Stomach (tissue), 19 donors: ENCODE measurements at places on chromosomes 3 and 15.

DNA sequence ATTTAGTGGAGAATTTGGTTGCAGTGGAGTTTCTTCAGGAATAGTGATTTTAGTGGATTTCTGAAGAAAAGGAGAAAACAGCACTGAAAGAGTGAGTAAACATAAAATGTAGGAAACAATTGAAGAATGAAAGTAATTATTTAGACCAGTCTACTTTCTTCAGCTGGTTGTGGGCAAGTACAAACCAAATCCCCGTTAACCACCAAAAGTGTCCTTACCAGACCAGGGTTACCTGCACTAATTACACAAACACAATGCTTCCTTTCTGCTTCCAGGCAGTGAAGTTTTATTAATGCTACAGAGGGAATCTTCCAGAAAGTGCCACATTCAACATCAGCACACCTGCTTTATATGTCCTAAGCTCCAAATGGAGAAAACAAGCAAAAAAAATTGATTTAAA is 248.0 kb upstream of the TBC1D5 start:
- DNase-seq: no peak

DNA sequence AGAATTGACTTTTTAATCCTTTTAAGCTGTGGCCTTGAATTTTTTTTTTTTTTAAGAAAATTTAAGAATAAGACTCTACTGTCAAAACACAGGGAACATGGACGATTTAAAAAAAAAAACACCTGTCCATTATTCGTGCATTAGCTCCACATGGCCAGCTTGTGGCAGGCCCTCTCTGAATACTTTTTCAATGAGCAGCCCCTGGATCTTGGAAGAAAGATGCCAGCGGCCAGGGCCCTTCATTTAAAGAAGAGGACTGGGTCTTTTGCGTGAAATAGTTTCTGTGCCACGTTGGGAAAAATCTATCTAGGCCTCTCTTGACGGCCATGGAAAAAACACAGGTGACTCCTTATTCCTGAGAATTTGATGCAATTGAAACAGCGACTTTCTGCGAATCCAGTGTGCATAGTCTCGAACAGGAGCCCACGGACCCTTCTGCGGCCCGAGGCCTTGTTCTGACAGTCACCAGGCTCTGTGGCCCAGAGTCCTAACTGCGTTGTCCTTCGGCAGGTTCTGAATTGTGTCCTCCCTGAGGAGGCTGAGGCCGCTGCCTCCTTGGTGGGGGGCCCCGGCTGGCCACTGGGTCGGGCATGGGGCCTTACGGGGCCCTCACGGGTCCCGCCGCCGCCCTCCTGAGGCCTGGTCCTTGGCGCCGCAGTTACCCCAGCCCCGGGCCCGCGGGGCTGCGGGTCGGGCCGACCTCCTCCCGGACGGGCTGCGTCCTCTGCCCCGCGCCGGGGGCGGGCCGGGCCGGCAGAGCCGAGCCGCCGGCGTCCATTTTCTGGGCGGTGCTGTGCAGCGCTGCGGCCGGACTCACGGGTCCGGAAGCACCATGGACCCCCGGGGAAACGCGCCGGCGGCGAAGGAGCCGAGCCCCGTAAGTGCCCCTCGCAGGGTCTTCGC is 33.5 kb downstream of the ZBTB38 start:
- peak; percentile 53 for DNase-seq

- no peak for DNase-seq
Observed at GRCh38 chr3:72633121-72633520, 215.1 kb downstream of the SHQ1 start.

DNA sequence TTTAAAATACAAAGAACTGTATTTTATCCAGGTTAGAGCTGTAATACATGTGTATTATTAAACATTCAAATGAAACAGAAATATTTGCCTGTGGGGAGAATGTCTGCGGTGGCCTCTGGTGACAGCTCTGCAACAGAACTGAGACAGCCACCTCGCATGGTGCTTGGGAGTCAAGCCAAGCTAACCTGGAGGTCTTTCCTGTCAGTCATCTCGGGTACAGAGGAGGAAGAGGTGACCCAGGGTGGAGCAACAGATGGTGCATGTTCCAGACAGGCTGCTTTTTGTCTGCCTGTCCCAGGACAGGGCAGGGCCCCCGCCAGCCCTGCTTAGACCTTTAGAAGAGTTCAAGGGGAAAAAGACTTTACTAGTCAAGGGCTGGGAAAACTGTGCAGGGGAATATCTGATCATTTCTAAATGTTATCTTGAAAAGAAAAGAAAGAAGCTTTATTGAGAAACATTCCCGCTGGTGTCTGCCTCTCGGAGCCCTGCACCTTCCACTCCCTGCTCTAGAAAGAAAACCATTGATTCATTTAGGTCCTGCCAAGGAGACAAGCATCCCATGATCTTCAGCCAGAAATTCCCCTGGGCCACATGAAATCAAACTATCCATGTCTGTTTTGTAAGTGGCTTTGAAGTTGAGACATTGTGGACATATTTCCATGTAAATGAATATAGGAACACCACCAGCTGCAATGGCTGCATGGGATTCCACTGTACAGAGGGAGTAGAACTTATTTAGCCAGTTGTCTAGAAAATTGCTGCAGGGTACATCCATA is 5.5 kb upstream of the NR2E3 start:
- no peak for DNase-seq

GRCh38 chr3:40055361-40055760 is 246.0 kb downstream of the MYRIP start:
- DNase-seq: no peak

- no peak for DNase-seq
Observed at GRCh38 chr15:41950127-41950483, 22.3 kb downstream of the EHD4 start.

DNA sequence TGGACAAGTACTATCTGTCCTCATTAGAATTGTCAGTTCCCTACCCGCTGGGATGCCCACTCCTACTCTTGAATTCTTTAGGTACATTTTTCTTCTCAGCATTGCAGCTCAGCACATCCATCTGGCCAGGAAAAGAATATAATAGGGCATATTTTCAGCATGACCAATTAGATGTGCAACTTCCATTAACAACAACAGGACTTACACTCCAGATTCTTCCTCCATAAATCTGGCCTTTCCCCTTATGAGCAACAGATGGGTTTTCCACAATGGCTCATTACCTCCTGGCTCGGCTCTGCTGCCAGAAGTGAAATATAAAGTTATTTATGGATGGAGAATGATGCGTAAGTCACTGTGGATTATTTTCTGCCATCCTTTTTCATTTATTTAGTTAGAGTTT is 443.8 kb upstream of the TGFBR2 start:
- no peak for DNase-seq

GRCh38 chr3:100160521-100160920 is 46.2 kb upstream of the FILIP1L start:
- no peak for DNase-seq

DNA sequence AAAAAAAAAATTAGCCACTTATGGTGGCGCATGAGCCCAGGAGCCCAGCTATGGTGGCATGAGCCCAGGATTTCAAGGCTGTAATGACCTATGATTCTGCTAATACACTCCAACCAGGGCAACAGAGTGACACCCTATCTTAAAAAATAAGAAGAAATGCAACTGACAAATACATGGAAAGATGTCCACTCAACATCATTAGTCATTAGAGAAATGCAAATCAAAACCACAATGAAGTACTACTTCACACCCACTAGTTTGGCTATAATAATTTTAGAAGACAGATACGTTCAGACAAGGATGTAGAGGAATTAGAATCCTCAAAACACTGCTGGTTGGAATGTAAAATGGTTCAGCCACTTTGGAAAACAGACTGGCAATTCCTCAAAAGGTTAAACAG is 10.5 kb downstream of the PRKAR2A start:
- DNase-seq: no peak

DNA sequence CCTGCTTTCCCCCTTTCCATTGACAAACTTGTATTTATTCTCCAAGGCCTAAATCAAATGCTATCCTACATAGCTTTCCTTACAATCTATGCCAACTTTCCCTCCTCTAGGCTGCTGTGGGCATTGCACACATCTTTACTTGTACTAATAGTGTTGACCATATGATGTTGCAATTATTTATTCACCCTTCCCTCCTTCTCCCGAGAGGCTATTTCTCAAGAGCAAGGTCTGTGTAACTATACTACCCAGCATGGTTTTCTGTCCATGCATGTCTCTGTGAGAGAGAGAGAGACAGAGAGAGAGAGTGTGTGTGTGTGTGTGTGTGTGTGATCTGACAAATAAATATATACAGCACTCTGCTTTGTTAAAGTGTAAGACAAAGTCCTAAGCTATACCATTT is 63.8 kb downstream of the GTPBP8 start:
- DNase-seq: no peak

DNA sequence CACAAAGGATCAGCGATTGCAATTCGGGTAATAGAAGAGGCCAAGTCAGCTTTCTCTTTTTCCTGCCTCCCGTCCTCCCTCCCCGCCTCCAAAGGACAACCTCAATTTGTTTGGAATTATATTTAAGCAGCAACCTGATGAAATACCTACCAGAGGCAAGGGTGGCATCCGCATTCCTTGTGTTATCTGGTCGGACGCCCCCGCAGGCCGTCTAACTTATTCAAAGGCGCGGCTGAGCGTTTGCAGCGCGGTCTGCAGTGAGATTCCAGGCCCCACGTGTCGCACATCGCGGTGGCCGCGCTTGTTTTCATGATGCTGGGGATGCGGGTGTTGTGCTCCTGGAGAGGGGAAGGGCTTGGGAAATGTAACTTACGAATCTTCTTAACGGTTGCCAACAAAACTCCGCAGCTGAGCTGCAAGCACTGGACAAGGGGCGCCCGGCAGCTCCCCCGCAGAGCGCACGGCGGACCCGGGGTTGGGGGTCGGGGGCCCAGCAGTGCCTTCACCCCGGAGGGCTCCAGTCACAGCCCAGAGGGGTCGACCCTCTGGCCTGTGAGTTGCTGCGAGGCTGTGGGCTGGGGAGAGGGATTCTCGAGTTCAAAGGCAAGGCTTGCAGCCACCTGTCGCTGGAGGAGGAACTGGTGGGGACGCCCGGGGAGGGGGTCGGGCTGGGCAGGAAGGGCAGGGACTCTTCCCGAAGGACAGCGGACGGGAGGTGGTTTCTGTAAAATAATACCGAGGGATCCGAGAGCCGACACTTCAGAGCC is 20.5 kb upstream of the RGMA start:
- no peak for DNase-seq

DNA sequence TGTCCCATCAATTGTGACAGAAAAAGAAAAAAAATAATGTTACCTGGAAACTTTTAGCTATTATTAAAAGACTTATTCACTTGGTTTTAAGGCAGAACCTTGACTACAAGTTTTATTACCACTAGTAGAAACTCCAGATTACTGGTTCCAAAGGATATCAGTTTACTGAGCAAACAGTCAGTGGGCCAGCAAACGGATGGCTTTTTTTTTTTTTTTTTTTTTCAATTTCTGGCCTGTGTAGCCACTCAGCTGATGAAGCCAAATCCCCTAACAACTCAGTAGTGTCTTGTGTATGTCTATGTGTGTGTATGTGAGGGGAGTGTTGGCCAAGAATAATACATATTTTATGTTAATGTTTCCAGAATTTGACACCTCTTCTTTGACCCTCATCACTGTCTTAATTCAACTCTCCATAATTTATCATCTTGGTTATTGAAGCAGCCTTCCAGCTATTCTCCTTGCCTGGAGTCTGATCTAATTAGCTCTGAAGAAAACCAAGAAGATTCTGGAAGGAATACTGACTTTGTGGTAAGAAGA is 724.9 kb downstream of the NSUN3 start:
- DNase-seq: no peak

DNA sequence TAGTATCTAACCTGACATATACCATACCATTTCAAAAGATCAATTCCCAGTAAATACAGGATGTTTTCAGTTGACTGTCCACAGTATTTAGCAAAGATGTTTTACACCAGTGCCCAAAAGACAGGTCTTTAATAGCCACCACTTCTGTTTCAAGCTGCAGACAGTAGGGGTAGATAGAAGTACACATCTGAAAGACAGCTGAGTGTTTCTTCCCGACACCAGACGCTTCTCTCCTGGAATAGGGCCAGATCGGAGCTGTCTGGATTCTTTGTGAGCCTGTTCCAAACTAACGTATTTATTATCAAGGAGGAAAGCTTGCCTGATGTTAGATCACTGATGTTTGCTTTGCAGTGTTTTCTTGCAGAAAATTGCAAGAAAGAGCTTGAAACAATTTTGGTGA is 136.1 kb upstream of the RBMS3 start:
- peak; percentile 84 for DNase-seq

GRCh38 chr3:71341721-71342120 is 241.8 kb downstream of the FOXP1 start:
- no peak for DNase-seq

DNA sequence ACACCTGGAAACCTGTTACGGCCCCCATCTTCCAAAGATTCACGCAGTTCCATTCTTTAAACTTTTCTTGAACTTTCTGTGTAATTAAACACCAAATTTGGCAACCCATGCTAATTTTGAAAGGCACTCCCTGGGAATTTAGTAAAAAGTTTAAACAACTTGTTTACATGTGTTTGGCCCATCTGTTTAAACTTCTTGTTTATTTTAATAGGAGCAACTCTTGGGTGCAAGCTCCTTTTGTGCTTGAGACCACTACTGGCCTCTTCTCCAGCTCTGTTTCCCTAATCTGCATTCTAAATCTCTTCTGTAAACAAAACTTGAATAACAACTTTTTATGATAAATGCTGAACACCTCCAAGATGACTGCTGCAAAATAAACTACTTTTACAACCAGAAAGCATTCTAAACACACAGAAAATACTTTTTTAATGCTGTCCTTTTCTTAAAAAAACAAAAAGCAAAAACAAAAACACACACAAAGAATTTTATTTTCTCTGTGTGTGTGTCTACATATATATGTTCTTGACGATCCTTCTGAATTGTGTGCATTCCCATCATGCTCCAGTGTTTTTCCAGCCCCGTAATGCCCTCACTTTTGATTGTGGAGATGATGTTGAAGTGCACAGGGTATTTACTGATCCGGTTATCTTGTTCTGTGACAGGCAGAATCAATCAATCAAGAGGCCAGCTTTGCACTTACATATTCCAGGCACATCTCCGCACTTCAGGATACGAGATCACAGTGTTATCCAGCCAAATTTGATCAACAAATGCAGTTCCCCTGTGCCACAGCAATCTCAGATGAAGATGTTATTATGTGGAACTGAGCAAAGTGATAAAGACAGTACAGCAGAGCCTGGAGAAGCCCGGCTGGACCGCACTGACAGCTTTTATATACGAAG is 416.9 kb downstream of the FOXP1 start:
- peak; percentile 33 for DNase-seq

DNA sequence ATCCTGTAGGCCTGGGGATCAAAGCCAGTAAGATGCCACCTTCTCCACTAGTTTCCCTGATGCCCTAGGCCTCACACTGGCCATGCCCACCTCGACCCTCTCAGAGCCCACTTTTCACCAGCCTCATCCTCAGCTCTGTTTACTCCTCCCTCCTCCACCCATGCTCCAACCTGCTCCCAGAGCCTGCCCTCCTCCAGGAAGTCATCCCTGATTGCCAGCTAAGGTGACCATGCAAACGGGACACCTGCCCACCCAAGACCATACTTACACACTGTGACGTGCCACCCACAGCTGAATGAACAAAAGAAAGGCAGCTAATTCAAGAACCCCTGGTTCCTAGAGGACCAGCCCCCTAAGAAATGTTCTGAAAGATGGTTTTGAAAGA is 9.1 kb downstream of the PLCD1 start:
- no peak for DNase-seq

DNA sequence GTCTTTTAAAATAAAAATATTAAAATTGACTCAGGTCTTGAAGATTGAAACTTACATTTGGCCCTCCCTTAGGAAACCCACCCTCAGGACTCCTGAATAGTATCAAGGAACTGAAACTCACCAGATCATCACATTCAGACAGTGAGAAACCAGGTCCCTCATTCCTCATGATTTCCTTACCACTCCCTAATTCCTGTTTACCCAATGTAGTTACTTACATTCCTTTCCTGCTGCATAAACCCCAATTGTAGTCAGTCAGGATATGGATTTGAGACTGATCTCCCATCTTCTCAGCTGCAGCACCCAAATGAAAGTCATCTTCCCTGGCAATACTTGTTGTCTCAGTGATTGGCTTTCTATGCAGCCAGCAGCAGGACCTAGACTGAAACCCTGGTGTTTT is 8.6 kb downstream of the ATP13A4 start:
- DNase-seq: no peak
